ENCODE measurements at places on chromosomes 3 and 15.

DNA sequence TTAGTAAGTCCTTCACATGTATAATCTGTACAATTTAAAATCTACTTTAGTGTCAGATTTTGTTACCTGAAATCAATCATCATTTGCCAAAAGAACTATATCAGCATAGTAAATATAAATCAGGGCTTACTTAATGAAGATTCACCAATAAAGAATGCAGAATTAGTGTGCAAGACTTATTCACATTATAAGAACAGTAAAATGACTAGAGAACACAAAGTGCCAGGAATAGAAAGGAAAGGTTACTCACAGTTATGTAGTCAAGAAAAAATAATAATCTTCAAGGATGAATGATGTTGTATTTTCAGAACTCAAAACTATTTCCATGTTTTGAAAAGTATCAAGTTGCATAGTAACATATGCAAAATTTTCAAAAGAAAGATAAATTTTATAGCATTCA is 891.9 kb downstream of the ROBO1 start:
- DNase-seq: no peak

GRCh38 chr15:36774765-36775164 is 195.3 kb downstream of the CDIN1 start:
- no peak for DNase-seq

DNA sequence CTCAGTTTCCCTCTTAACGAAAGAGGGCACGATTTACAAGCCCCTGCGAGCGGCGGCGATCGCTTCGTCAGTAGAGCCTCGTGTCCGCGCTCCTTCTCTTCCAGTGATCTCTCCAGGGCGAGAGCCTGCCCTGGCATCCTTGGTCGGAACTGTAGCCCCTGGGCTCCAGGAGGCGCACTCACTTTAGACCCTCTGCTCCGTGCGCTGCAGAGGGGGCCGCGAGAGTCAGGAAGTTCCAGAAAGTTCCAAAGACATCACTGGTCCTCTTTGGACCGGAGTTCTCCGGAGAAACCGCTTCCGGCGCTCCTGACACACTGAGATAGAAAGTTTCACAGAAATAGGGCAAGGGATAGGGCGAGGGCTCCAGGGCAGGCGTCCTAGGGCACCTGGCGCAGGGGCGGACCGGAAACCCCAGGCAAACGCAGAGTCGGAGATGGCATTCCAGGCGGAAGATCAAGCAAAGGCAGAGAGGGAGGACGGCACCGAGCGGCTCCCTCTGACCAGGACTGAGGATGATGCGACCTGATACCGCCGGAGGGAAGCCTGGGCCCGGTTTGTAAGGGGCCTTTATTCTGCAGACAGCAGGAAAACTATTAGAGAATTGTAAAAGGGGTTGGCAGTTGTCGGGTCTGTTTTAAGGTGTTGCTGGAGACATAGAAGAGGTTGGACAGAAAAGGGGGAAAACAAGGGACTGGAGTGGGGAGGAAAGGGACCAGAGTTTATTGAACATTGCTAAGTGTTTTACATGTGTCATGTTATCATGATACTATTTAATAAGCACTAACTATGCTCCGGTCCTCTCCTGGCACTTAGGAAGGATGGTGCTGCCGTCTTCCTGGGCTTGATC is 1.3 kb upstream of the CPEB1 start:
- DNase-seq: no peak

GRCh38 chr3:188788621-188789081 is 383.1 kb upstream of the TPRG1 start:
- peak; percentile 7 for DNase-seq

DNA sequence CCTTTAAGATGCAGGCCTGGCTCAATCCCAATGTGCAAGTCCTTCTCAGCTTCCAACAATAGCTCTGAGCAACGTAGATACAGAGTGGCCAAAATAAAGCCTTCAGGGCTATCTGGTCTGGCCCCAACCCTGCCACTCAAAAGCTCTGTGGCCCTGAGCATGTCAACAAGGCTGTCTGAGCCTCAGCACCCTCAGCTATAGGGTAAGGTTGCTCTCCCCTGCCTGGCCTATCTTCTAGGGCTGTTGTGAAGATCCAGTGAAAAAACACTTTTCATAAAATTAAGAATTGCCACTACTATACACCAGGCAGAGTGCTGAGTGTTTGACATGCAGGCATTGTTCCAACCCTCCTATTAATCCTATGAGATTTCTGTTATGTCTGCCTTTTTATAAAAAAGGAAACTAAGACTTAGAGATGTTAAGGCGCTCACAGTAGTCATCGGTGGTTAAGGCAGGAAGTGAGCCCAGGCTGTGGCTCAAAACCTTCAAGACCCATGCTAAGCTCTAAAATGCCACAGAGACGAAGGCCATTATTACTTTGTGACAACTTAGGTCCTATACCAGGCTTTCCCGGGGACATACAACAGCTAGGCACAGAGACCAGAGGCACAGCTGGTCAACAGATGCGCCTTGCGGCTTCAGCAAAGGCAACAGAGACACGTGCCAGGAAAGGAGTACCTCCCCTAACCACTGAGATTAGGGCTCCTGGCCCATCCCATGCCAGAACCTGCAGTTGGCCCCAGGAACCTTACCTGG is 5.1 kb downstream of the POLG start:
- no peak for DNase-seq

- no peak for DNase-seq
Measured at GRCh38 chr15:96586901-96587300, 256.4 kb downstream of the NR2F2 start.

DNA sequence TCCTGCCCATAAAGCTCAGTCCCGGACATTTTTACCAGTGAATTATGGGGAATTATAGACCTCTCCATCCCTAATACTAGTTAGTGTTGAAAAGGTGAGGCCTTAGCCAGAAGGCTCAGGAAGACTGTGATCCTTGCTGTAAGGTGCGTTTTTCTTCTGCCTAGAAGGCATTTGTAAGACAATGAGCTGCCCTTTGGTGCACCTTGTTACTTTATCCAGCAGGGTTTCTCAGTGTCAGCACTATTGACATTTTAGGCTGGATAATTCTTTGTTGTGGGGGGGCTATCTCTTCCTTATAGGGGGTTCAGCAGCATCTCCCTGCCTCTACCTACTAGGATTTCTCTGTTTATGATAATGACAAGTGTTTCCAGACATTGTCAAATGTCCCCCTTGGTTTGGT is 108.1 kb upstream of the ABHD17C start:
- DNase-seq: no peak

- no peak for DNase-seq
Measured at GRCh38 chr3:64190517-64191515, 34.5 kb downstream of the PRICKLE2 start.

- no peak for DNase-seq
Measured at GRCh38 chr15:42385206-42385979, 26.1 kb downstream of the CAPN3 start.

GRCh38 chr3:47013231-47013630 is 33.8 kb downstream of the NBEAL2 start:
- no peak for DNase-seq

DNA sequence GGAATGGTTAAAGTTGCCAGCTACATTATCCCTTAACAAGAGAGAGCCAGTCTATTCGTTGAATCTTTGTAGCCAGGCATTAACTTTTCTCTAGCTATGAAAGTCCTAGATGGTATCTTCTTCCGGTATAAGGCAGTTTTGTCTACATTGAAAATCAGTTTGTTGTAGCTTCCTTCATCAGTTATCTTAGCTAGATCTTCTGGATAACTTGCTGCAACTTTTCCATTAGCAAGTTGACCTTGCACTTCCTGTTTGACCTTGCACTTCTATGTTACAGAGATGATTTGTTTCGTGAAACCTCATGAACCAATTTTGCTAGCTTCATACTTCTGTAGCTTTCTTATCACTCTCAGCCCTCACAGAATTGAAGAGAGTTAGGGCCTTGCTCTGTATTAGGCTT is 24.1 kb downstream of the TOPAZ1 start:
- no peak for DNase-seq

- DNase-seq: no peak
Measured at GRCh38 chr15:80494351-80494751, 90.2 kb downstream of the ARNT2 start.

DNA sequence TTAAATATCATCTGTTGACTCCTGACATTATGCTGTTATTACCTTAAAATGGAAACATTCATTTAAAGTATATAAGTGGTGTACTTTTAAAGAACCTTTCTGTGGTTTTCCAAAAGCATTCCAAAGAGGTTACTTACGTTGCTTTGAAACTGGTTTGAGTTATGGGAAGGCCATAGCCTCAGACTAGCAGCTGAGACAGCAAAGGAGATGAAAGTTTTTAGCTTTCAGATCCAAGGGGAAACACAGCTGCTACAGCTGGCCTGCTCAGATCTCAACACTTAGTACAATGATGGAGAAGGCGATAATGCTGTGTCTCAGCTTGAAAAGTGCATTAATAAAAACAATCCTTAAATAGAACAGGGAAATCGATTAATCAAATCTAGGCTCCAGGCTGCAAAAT is 921.1 kb downstream of the ROBO1 start:
- no peak for DNase-seq

GRCh38 chr3:128855569-128855968 is 23.9 kb upstream of the ACAD9 start:
- no peak for DNase-seq

DNA sequence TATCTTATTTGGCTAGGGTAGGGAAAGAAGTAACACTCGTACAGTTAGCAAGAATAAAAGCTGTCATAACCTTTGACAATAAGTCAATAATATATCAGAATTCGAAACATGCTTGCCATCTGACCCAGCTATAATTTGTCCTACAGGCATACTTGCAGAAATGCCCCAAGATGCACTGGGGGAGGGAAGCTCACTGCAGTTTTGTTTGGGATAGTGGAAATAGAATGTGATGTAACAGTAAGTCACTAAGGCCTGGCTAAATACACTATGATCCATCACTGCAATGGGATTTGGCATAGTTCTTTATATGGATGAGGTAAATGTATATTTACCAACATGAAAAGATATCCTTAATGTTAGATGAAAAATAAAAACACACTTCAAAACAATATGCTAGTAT is 25.5 kb upstream of the TMOD3 start:
- DNase-seq: no peak

DNA sequence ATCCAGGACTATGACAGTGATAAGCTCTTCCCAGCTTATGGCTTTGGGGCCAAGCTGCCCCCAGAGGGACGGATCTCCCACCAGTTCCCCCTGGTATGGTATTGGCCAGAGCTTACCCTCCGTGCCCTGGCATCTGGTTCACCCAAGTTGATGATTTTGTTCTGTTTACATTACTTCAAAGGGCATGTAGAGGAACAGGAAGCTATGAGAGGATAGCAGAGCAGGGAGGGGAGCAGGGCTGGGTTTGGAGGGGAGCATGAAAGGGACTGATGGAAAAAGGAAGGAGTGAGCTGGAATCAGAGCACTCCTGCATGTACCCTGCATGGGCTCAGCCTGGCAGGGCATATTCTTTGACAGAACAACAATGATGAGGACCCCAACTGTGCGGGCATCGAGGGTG is 13.4 kb upstream of the BRPF1 start:
- no peak for DNase-seq

DNA sequence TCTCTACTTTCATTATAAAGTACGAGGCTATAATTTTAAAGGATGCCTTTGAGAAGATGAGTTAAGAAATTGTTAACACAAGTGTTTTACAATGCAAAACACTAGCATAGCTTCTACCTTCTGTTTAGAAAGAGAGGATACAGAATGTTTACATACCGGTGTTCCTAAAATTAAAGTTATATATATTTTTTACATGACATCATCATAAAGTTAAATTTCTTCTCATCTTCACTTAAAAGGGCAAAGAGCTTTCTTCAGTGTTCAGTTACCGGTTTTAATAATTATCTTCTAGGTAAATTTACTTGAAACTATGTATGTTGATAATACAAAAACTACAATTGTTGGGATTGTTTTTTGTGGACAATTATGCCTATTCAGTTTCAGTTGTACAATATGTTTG is 32.7 kb upstream of the TM2D3 start:
- DNase-seq: no peak

DNA sequence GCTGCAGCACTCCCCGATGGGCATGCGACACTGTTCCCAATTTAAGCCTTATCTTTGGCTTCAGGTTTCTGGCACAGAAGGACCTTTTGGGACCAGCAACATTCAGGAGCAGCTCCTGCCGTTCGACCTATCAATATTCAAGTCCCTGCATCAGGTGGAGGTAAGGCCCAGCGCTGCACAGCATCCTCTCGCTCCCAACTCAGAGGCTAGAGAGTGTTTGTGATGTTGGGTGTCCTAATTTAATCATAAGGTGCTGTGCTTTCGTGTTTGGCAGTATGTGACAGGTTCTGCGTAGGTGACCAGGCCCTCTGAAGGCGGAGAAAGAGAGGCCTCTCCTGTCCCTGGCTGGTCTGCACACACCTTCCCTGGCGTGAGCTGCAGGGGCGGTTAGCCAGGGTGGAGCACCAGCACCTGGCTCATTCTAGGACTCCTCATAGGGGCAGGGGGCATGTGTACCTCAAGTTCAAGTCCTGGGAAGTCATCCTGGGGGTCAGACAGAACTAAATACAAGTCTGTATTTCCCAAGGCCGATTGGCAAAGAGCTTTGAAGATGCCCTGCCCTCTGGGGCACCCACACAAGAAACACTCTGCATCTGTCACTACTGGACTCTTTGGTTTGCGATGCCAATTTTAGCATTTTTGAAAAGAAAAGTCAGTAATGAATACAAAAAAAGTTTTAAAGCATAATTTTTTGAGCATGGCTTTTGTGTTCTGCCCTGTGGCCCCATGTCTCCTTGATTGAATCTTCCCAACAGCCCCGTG is 17.0 kb downstream of the NISCH start:
- no peak for DNase-seq

GRCh38 chr3:36903119-36903882 is 41.6 kb downstream of the TRANK1 start:
- no peak for DNase-seq

DNA sequence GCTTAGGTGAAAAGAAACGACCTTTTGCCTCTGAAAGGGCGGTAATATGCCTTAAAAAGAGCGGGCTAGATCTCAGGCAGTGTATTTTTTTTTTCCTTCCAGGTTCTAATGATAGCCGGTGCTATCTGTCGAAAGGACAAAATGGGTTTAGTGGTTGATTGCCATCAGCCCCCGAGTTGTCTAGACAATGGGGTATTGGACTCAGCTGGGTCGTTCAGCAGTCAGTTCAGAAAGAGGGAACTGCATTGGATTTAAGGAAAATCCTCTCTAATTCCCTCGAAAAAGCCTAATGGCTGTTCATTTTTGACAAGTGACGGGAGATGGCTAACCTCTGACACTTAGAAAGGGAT is 728 bp downstream of the EIF2B5 start:
- no peak for DNase-seq

DNA sequence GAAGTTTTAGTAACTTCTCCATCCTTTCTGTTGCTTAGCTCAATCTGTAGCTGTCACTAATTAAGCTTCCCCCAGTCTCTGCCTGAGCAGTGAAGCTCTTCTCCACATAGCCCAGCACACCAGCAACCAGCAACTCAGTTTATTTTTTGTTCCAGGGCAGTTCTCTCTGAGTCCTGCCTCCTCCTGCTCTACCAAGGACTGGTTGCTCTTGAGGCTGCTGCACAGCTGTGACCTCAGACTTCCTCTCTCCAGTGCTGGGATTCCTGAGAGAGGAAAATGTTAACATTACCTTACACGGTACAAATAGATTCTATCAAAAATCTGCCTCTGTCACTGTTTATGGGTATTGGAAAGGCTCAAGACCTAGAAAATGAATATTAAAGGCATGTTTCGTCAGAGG is 294.7 kb downstream of the OXSM start:
- DNase-seq: no peak
